NCI-H1417 treated with DMSO at 0.1 percent for 48 hours (cell line): ENCODE measurements at places on chromosomes 11 and 22.

- DNase-seq, result no peak
Measured at GRCh38 chr11:41119484-41119883, 340.0 kb downstream of the LRRC4C start.

DNA sequence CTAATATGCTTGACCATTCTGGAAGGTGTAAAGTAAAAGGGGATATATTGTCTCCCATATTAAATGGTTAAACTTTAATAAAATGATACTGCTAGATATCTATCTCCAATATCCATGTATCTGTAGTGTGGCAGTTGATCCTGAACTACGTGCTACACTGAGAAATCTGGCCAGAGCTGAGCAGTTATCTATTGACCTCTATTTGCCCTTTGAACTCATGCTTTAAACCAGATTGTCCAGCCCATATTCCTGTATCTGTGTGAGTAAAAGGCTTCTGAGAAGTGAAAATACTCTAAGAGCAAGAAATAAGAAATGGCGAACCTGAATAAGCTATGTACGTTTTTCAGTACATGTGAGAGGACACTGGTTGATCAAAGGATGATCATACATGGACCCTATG, 39.0 kb upstream of the ANGPTL5 start:
- DNase-seq, result no peak

DNA sequence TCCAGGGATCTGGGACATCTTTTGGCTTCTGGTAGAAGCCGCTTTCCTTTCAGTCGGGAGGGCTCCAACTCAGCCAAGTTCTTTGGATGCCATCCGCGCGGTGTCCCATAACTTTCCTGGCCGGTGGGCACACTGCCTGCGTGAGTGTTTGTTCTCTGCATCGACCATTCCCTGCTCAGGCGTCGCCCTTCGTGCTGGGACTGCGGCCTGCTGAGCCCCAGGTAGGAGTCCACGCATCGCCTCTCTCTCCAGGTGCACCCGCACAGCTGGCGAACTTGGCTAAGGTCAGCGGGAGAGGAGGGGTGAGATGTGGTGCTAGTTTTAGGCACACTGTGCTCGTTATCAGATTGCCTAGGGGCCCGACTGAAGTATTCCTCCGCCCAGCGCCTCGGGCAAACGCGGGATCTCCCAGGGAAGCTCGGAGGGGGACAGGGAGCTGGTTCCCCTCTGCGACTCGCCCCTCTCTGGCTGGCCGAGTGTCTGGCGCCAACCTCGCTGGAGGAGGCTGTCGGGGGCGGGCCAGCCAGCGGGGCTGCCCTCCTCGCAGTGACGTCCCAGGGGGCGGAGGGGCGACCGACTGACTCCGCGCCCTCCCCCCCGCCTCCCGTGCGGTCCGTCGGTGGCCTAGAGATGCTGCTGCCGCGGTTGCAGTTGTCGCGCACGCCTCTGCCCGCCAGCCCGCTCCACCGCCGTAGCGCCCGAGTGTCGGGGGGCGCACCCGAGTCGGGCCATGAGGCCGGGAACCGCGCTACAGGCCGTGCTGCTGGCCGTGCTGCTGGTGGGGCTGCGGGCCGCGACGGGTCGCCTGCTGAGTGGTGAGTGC, at the start of gene LAYN:
LAYN (plus strand) TSS at position 607 of the 823 bp plus-strand sequence; CDS start at position 731, 124 bp downstream.
- no peak for DNase-seq

DNA sequence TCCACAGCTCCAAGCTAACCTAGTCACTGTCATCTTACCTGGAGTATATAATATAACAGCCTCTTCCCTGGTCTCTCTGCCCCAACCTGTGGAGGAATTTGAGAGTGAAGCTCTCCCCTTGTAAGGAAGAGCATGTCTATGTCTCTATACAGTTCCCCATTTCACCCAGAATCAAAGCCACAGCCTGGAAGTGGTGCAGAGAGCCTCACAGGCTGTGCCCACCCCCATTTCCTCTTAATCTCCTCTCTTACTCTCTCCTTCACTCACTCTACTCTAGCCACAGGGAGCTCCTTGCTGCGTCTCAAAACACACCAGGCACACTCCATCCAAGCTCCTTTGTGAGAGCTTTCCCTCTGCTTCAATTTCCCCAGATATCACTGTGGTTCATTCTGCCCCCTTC, 302.5 kb upstream of the ISX start:
- DNase-seq, result no peak

- no peak for DNase-seq
Measured at GRCh38 chr22:48618326-48618725, 1209.3 kb downstream of the BRD1 start.
